Large intestine (tissue), 12 donors: ENCODE measurements at places on chromosomes 5 and 9.

- peak; percentile 70 for DNase-seq
These were observed 125.9 kb upstream of the ANKRD55 start for GRCh38 chr5:56358703-56359681.

- DNase-seq = no peak
These were observed 252.9 kb upstream of the PAPPA start for GRCh38 chr9:115900698-115901097.

DNA sequence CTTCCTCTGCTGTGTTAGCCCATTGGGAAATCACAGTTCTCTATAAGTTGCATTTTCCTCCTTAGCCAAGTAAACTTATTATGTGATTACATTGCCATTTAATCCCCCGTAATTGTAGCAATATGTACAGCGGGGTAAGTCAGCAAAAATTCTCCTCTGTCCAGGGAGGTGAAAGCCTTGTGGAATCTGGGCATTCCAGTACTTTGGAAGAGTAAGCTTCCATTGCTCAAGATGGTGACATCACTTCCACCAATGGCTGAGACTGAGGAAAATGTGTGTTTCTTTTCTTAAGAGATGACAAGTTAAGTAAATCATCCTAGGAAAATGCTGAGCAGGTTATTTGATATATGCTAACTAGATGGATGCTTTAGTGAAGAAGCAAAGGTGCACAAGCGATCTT lies 436.7 kb downstream of the CETN3 start:
- DNase-seq = no peak

DNA sequence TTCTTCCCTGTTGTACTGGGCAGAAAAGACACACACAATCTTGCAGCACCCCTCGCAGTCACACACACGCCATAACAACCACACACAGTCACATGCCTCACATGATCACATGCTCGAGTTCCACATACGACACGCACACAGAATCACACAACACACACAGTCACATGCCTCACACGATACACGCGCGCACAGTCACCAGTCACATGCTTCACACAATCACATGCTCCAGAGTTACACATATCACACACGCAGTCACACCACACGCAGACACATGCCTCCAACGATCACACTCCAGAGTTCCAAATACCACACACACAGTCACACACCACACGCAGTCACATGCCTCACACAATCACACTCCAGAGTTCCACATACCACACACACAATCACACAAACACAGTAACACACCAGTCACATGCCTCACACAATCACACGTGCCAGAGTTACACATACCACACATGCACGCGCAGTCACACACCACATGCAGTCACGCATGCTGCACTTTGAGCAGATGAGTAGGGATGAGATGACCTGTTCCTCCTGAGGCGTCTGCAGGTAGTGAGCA lies 49.0 kb upstream of the LRRC14B start:
- no peak for DNase-seq

DNA sequence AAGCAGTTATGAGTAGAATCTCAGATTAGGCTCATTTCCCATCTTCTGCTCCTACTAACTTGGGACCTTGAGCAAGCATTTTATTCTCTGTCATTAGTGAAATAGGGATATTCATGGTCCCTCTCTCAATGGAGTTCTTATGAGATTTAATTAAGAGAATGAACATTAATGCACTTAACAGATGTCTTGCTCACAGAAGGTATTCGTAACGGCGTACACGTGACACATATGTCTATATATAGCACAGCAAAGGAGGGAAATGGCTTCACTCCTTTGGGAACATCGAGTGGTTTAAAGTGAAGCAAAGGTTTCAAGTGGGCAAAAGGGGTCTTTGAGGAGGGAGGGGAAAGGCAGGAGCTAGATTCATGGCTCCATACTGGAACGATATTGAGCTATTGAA lies 24.6 kb downstream of the KDM4C start:
- DNase-seq = no peak

- DNase-seq = no peak
These were observed 62.8 kb downstream of the GNA14 start for GRCh38 chr9:77585335-77585786.

DNA sequence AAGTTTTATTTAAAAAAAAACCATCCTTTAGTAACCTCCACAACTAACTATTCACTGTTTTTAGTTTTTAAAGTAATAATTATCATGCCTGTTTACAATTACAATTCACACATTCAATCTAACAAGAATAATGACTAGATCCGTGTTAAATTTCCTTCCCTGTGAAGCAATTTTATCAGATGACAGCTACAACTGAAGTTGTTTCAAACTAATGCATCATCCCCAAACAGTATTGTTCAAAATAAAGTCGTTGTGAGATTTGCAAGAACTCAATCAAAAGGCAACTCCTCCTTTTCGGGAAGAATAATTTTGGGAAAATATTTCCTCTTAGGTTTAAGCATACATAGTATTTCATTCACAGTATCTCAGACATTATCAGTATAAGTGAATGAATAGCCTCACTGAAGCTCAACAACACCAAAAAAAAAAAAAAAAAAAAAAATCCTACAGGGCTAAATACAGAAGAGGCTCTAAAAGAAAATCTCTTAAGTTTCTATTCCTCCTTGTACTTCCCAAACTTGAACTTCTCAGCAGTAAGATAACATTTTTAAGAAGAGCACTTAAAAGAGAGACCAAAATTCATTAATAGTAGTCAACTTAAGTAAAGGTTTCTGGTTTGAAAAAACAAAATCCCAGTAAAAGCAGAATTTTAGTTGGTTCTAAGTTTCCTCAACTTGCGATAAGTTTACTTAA lies 9.4 kb downstream of the C9orf72 start:
- DNase-seq = no peak

DNA sequence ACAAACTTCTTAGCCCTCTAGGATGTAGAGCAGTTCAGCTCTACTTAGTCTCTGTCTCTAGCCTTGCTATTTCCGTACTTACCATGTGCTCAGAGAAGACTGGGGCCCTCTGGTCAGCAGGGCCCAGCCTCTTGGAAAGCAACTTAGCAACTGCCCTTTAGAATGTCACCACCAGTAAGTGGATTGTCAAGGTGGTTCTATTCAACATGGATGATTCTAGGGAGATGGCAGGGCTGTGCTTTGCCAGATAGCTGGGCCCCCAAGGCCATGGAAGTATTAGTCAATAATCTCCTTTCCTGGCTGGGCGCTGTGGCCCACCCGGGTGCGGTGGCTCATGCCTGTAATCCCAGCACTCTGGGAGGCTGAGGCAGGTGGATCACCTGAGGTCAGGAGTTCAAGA lies 177.6 kb upstream of the MVB12B start:
- DNase-seq = no peak

GRCh38 chr5:52798938-52799337 lies 11.2 kb downstream of the ITGA1 start:
- DNase-seq = no peak

GRCh38 chr5:7242118-7242710 lies 153.7 kb upstream of the ADCY2 start:
- no peak for DNase-seq

DNA sequence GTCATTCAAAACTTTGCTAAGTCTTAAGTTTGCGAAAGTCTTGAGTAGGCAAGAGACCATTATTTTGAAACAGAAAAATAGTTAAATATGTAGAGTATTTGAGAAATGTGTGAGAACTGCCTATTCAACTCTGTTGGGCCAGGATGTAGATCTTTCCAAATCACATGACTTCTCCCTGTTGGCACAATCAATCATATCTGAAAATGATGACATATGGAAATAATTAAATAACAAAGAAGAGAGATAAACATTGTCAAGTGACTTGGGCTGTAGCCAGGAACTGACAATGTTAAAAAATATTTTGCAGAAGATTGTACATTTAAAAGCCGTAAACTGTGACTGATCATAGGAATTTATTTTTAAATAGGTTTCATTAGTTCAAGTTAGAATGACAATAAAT lies 104.6 kb upstream of the IL6ST start:
- DNase-seq = no peak

DNA sequence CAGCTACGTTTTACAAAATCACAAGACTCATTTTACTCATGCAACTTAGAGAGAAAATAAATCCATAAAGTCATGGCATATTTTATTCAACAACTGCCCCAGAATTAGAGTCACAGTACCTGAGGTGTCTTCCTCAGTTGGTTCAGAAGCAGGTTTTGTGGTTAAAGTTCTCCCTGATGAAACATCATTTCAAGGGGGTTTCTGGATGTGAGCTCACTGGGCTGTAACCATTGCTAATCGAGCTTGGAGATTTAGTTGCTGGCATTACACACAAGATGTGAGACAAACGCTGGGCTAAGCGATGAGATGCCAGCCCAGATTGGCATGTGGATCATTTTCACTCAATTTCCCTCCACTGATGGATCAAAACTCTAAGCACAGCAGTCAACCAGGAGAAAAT lies 131.3 kb downstream of the PRELID2 start:
- DNase-seq = no peak

GRCh38 chr5:12204761-12205160 lies 300.5 kb upstream of the CTNND2 start:
- no peak for DNase-seq

GRCh38 chr5:134949316-134949715 lies 18.4 kb upstream of the CATSPER3 start:
- no peak for DNase-seq

DNA sequence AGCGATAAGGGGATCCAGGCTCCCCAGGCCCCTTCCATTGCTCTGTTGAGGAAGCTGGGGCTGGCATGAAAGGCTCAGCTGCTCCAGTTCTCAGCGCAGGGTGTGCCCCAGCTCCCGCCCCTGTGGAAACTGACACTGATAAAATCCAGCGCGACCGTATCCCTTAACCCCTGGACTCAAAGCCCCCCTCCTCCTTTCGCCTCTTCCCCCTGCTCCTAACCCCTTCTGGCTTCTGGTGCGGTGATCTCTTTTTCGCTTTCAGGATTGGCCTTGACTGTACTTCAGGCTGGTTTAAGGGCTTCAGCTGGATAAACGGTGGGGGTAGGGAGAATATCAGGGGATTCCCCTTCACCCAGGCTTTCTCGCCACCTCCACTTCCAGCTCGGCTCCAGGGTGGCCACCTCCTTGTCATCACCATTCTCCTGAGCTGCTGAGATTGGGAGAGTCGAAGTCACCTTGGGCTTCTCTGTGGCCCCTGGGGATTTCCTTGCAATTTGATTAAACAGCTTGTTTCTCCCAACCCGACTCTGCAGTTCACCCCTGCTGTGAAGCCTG lies 843 bp downstream of the BSPRY start:
- peak; percentile 44 for DNase-seq

DNA sequence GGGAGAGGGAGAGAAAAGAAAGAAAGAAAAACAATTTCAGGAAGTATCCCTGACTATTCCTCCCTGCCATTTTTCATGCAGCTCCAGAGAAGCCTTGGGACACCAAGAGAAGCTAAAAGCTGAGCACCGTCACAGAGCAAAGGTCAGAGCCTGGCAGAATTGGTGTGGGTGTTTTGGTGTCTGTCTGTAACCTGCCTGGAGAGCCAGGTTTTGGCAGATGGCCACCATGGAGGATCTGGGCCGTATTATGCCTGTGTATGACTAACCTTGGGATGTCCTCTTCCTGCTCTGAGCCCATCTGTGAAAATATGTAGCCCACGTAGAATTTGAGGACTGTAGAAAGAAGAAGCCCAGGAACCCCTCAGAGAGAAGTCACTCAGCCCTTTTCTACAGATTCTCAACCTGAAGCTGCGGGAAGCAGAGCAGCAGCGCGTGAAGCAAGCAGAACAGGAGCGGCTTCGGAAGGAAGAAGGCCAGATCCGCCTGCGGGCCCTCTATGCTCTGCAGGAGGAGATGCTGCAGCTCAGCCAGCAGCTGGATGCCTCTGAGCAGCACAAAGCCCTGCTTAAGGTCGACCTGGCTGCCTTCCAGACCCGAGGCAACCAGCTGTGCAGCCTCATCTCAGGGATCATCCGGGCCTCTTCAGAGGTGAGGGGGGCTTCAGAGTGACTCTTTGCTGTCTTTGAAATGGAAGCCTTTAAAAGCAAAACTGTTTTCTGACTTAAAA lies 18.8 kb downstream of the GLE1 start:
- peak; percentile 24 for DNase-seq

- no peak for DNase-seq
These were observed 151.7 kb upstream of the SMIM23 start for GRCh38 chr5:171633776-171634470.

DNA sequence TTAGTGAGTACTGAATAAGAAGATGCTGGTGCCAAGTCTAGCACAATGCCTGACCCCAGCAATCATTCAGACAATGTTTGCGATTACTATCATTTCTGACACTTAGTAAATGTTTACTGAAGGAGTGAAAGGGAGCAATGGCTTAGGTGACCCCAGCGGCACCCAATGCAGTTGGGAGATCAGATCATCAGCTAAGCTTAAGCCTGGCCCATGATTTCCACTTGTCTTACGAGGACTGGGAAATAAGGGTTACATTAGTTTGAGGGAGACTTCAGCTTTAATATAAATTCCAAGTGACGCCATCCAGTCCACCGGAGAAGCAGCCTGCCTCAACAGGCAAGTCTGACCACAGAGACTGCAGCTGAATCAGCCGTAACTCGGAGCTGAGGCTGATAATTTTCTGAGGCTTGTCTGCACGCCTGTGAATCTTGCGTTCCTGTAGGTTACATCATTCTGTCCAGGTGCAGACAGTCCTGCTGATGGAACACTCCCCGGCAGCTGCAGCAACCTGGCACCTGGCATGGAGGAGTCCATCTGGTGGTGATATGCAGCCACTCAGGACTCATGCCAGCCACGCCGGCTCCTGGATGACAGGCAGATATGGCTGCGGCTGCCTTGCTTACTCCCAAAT lies 34.9 kb upstream of the FGF1 start:
- DNase-seq = peak; percentile 57

DNA sequence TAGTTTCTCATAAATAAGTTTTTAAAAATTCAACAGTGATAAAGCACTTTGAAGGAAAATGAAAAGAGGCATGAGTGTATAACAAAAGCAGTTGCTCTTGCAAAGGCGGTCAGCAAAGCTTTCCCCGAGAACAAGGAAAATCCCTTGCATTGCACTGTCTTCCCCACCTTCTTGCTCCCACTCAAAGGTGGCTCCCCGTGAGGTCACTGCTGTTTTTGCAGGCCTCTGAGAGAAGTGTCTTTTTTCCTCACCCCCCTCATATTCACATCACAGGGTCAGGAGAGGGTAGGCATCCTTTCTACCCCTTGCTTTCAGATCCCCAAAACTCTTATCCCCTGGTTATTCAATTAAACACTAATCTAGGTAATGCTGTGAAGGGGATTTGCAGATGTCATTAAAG lies 15.2 kb upstream of the SLC36A1 start:
- DNase-seq = no peak
